ENCODE measurements at places on chromosomes 13 and 19.

DNA sequence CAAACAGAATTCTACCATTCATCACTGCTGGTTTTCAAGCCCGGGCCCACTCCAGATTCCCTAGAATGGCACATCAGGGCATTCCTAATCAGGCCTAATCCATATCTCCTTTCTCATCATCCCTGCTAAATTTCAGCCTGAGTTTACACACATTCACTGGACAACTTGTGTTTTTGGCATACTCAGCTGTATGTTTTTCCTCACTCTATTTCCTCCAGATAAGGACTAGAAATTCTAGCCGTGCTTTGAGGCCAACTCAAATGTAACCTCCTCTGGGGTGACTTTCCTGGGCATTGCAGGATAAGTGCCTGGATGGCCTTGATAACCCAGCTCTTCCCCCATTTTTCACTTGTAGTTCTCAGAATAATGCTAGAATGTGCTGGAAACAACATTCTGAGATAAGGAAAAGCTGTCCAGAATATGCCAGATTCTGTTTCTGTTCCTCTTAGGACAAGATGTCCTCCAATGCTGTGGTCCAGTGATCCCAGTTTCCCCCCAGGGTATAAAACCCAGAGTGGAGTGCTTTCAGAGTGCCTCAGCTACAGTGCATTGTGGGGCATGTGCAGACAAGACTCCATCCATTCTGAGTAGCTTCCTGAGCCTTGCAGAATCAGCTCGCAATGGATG lies 66.9 kb upstream of the CLDN10 start:
- DNase-seq, result no peak

- DNase-seq, result no peak
These were observed 65.7 kb downstream of the PAN3 start for GRCh38 chr13:28204043-28204442.

DNA sequence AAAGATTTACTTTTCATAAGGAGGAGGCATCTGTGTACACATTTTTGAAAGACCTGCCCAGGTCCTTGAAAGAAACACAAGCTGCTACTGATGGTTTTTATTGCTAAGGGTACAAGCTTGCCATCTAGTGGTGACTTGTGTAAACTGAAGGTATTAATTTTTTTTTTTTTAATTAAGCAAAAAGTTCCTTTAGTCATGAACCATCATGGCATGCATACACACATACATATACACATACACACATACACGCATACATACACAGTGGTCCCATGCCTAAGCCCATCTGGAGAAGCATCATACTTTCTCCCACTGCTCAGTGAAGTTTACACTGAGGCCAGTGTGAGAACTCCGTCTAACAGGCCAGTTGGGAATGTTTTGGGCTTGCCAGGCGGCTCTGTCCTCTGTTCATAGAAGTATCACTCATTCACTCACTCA lies 312.5 kb downstream of the DCLK1 start:
- DNase-seq, result no peak

DNA sequence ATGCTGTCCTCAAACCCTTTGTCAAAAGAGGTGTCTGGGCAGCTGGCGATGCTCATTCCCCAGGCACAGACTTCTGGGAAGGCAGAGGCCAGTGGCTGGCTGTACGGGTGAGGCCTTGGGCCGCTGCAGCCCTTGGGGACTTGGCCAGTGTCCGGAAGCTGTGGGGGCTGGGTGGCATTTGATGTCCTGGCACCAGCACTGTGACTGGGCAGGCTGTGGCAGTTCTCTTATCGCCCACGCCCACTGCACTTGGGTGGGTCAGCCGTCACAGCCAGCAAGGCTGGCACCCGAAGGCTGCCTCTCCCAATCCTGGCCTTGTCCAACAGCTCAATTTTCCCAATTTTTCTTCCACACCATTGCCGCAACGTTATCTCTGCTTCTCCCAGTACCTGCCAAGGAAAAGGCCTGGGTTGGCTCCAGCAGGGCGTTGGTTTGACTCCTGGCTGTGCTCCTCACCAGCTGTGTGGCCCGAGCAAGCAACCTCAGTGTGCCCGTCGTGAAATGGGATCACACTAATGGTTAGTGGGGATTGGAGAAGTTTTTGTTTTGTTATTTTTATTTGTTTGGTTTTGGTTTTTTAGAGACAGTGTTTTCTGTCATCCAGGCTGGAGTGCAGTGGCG lies 12.7 kb upstream of the SLC44A2 start:
- no peak for DNase-seq
